ENCODE measurements at places on chromosomes 1 and 21.
A peak's percentile ranks its signal among the peaks of the same experiment; 100 is the strongest.

DNA sequence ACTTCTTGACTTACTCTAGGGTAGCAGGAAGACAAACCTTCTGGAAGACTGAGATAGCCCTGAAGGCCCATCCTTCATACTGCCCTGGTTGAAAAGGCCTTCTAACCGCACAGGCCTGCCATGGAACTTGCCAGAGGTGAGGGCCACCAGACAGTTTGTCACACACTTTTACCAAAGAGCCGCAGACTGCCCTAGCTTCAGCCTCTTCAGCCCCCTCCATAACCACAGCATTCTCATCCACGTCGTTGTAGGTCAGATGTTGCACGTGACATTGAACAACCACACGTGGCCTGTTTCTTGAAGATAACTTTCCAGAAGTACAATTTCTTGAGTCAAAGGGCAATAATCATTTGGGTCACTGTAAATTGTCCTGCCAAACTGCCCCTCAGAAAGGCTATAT is 18.9 kb downstream of the ZNF362 start:
- no peak for DNase-seq

DNA sequence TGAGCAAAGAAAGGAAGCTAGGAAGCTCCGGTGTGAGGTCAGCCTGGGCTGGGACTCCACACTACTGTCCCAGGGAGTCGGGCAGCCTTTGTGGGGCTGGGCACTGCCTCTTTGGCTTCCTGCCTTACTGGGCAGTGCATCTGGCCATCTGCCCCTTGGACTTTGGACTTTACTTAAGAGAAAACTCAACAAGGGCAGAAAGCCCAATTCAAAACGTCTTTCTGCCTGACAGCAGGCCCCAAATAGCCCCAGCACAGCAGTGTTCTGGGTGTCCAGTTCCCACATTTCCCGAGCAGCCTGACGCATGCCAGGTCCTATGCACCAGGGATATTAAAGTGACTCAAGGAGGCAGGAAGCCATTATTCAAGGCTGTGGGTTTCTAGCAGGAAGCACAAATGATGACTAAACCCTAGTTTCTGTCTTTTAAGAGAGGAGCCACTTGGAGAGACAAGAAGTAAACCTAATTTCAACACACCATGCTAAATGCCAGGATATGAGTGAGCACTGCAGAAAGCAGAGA is 37.9 kb upstream of the EDEM3 start:
- no peak for DNase-seq

GRCh38 chr1:51575406-51576084 is 41.3 kb upstream of the OSBPL9 start:
- no peak for DNase-seq

DNA sequence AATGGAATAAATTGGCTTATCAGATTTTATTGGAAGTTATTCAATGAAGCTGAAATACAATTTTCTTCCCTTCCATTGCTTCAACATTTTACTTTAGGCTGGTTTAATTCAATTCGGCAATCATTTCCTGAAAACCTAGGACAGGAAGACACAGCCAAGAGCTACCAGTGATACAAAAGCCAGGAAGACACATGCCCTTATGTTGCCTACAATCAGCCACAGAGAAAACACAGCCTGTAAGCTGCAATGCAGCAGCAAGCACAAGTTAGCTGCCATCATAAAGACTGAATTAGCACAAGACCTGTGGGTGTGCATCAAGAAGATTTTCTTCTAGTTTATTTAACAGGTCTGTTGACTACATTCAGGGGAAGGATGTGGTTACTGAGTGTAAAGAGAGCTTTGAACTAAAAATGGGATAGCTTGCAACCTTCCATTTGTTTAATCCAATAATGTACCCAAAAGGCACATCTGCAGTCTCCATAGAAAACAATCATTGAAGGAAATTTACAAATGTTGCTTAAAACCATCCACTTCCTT is 193.8 kb downstream of the KCNH1 start:
- no peak for DNase-seq

DNA sequence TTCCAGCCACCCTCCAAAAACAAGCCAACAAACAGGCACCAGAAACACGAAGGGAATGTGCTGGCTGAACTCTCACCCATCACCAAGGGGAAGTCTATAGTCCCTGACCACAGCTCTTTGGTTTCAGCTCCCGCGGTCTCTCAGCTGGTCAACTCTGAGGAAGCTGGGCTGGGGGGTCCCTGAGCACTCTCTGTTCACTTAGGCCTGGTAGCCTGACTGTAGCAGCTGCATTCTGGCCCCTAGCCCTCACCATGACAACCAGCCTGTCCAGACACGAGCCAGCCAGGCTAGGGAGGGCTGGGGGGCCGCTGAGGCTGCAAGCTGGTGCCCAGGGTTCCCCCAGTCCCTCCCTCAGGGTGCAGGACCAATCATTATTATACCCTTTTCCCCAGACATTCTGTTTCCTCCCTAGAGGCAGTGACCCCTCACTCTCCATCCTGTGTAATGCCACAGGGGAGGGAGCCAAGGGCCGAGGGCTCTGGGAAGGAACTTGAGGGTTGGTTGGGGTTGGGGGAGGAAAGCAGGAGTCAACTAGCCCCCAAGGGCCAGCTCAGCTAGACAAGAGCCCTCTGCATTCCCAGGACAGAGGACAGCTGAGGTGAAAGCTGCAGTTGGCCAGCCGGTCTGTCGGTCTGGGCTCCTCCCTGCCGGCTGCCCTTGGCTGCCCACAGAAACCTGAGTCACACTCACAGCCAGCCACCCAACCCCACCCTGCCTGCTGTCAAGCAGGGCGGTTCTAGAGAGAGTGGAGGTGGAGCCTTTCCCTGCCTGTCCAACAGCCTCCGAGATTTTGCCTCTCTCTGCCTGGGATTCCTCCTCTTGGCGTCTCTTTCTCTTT is 1.2 kb upstream of the TRAPPC3 start:
- peak; percentile 33 for DNase-seq

- DNase-seq = no peak
Measured at GRCh38 chr1:198167436-198167934, 10.7 kb downstream of the NEK7 start.

DNA sequence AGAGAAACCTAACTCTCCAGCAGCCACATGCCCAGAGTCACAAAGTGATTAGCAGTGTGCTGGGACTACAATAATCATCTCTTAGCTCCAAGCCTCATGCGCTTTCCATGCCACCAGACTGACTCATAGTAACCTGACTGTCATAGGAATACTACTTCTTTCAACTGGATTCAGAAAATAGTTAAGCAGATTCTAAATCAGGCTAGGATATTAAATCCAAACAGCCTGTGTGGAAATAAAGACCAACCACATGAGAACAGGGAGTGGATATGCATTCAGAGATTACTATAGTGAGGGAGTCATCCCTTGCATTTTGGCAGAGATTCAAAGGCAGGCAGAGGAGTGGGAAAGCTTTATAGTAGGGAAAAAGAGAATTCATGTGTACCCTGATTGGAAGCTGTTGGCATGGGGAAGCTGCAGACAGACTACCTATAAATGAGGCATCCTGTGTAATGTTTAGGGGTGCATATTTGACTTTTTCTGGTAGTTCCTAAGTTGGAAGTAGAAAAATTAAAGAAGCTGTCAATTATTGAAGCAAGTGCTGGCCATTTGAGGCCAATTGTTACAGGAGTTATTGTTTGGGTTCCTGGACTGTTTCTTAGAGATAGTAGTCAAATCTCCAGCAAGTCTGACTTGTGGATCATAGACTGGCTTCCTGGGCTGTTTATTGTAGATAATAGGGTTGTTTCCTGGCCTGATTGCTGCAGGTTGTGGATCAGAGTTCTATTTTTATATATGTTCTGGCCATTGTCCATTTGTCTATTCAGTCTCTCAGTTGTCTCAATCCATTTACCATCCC is 31.7 kb upstream of the DNAH14 start:
- DNase-seq = no peak

GRCh38 chr1:224338150-224338838 is 8.3 kb upstream of the NVL start:
- DNase-seq = no peak

- no peak for DNase-seq
Measured at GRCh38 chr1:155968670-155969069, 9.7 kb downstream of the ARHGEF2 start.

DNA sequence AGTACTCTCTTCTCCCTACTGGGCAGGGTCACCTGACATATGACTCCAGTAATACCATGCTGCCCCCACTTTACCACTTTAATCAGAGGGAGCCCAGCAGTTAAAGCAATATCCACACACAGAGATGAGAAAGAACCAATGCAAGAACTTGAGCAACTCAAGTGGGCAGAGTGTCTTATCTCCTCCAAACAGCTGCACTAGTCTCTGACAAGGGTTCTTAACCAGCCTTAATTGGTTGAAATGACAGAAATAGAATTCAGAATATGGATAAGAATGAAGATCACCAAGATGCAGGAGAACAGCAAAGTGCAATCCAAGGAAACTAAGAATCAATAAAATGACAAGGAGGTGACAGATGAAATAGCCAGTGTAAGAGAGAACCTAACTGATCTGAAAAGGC is 91.0 kb downstream of the KCNT2 start:
- no peak for DNase-seq

GRCh38 chr1:203364094-203364801 is 13.3 kb upstream of the FMOD start:
- no peak for DNase-seq

GRCh38 chr21:29260461-29260860 is 38.3 kb upstream of the BACH1 start:
- DNase-seq = no peak

DNA sequence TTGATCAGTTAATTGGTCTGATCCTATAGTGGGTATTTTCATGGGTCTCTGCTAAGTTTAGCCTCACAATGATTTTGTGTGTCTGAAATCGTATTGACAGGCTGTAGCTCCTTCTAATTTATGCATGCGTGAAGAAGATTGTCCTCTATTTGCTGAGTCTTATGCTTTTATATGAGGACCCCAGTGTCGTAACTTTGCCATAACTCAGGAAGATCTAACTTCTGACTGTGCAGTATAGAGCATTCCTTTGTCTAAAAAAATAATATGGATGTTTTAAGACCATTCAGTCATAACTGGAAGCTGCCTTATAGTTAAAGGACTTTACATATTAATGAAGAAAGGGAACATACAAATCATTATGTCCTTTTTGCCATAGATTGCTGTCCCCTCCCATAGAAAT is 73.3 kb downstream of the CAMTA1 start:
- no peak for DNase-seq

DNA sequence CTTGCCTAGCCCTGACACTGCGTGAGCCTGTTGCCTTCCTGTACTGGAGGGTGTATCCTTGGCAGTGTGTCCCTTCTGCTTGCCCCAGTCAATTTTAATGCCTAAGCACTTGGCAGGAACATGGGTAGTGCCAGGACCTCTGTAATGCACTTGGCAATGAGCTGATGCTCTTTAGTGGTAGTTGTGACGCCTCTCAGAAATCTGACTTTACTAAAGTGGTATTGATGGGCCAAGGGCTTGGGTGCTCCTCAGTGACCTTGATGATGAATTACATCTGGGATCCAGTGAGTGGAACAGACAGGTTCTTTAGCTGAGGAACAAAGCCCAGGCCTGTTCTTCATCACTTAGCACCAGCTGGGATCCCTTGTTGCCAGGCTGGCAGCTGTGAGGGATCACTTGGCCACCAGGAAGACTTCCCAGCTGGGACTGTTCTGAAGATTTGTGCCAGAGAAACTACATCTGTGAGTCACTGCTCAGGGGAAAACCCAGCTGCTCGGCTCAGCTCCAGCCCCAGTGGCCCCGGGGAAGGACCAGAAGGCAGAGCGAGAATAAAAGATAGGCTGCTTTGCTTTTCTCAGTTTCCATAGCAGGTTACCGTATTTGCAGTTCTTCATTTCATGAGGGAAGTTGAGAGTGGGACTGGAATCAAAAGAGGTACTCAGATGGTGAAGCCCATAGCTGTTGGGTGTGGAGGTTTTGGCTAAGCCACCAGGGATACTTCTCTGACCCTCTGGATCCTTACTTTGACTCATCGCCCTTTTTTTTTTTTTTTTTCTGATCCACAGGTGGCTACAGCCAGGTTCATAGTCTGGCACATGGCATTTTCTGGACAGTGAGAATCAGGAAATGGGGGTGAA is 28.5 kb upstream of the KCNA2 start:
- peak; percentile 25 for DNase-seq

DNA sequence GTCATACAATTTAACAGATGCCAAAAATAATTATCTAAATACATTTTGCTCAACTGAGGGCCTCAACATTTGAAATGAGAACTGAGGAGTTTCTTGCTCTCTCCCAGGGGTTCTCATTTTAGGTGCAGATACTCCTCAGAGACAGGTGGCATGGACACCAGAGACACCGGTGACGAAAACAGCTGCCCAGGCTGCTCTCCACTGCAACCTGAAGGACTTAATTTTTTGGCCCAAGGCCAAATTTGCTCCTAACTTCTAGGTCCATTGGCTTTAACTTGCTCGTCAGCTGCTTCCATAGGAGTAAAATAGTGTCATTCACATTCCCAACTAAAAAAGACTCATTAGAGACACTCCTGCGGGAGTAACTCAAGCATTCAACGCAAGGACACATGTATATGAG is 87.0 kb downstream of the NRIP1 start:
- no peak for DNase-seq

DNA sequence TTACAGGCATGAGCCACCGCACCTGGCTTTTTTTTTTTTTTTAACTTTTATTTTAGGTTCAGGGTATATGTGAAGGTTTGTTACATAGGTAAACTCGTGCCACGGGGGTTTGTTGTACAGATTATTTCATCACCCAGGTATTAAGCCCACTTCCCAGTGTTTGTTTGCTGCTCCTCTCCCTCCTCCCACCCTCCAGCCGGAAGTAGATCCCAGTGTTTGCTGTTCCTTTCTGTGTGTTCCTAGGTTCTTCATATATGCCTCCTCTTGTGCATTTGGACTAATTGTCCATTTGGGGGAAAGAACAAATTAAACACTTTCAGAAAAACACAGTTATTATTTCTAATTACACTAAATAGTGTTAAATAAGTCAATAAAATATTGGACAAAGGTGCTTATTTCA is 1.1 kb upstream of the SLC2A7 start:
- no peak for DNase-seq

- DNase-seq = no peak
Measured at GRCh38 chr1:53737648-53738204, 1.2 kb downstream of the GLIS1 start.

GRCh38 chr1:21175324-21175669 is 1.4 kb downstream of the EIF4G3 start:
- DNase-seq = no peak

GRCh38 chr1:29644812-29645211 is 408.5 kb downstream of the PTPRU start:
- DNase-seq = no peak

Measured in activated naive CD4-positive, alpha-beta T cell (primary cell).